Activated T-cell treated with anti-CD3 and anti-CD28 coated beads for 1 hour (primary cell): ENCODE measurements at places on chromosomes 13 and 19.

DNA sequence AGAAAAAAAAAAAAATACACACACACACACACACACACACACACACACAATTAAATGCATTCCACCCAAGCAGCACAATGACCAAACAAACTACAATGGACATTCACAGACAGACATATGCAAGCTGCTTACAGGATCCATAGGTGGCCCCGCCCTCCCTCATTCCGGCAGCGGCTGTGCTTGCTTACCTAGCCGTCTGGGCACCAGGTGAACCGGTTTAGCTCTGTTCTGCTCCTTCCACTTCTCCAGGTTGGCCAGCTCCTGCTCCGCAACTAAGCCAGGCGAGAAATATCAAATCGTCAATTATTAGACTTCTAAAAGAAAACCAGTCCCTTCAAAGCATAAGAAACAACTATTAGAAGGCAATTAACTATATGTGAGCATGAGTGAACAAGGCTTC lies 23.1 kb downstream of the EPSTI1 start:
- DNase-seq: no peak

DNA sequence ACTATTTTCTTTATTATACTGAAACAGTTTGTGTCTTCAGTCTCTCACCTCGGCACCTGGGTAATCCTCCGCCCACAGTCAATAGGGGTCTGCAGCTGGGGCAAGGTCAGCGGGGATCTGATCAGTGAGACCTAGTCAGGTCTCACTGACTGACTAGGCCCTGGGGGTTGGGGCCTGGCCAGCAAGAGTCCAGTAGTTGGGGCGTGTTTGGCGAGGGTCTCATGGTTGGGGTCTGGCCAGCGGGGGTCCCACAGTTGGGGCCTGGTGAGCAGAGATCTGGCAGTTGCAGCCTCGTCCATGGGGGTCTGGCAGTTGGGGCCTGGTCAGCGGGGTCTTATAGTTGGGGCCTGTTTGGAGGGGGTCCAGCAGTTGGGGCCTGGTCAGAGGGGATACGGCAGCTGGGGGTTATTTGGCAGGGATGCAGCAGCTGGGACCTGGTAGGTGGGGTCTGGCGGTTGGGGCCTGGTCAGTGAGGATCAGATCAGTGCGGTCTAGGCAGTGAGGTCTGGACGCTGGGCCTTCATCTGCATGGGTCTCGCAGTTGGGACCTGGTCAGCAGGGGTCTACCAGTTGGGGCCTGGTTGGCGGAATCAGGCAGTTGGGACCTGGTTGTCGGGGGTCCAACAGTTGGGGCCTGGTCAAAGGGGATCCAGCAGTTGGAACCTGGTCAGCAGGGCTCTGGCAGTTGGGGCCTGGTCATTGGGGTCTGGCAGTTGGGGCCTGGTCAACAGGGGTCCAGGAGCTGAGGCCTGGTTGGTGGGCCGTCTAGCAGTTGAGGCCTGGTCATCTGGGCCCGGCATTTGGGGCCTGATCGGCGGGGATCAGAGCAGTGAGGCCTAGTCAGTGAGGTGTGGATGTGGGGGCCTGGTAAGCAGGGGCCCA lies 61.1 kb upstream of the TPM4 start:
- DNase-seq: no peak

DNA sequence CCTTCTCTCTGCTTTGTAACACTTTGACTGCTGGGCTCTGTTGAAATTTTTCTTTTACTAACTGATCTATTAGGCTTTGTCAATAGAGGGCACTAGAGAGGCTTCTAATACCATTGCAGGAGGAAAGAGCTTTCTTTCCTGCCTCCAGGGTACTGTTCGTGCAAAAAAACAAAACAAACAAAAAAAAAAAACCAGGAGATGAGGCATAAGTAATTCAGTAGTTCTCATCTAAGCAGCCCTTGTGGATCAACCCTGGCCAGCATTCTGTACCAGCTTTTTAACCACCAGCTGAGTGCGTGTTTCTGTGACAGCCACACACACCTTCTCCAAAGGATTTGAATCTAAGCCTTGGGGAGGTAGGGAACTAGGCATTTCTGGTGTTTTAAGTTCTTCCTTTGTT lies 1707.6 kb upstream of the SLC10A2 start:
- DNase-seq: no peak

DNA sequence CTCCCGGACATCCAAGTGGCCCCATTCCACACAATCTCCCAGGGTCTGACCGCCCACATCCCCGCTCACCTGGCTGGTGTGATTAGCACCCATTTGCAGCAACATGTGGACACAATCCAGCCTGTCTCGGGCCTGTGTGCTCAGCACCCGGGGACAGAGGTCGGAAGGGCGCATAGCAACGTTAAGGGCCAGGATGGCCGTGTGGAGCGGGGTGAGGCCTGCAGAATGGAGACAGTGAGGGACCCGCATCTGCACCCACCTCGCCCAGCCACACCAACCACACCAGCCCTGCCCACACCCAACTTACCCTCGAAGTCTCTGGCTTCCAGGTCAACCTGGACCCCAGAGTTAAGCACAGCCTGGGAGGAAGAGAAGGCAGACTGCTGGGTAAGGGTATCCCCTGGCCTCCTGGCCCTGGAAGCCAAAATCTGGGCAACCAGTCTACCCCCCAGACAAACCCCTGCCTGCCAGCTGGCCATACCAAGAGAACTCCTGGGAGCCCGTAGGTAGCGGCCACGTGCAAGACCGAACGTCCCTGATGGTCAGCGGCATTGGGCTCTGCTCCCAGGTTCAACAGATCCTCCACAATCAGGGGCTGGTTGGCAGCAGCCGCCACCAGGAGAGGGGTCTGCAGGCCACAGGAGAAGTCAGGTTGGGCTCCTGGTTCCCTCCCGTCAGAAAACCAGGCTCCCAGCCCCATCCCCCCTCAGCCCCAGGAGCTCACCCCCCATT lies 4.3 kb downstream of the NFKBID start:
- no peak for DNase-seq

GRCh38 chr13:21616205-21616866 lies 12.4 kb upstream of the MICU2 start:
- DNase-seq: no peak

DNA sequence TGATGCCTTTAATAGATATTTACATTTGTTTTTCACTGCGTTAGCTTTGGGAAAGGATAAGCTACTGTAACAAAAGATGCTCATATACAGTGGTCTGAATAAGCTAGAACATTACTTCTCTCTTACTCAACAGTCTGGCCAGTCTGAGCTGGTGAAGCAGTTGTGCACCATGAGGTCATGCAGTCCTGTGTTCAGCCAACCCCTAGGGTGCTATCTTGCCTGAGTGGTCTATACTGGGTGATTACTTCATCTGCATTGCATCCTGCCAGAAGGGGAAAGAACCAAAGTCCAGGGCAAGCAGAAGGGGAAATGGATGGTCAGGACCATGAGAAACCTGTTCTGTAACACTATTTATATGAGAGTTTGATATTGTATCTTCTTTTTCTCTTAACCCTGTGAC lies 31.5 kb downstream of the ERCC5 start:
- no peak for DNase-seq

DNA sequence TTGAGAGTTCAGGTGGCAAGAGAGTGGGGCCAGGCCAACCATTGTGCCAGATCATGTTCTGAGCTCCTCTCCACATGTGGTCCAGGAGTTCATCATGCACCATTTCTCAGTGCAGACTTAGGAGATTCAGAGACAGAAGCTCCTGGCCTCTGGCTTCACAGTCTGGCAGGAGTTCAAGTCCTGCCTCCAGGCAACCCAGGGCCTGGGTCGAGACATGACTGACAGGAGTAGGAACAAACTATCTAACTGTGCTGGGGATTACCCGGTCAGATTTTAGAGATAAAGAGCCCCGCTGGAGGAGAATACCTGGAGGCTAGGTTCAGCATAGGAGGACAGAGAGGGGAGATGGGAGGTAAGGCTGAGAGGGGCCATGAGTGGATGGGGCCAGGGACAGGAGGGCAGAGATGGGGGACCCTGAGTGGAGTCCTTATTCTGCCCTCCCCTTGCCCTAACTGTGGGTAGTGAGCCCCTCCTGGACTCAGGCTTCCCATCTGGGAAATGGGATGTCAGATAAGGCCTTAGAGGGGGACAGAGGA lies 906 bp upstream of the CYP4F11 start:
- DNase-seq: no peak

DNA sequence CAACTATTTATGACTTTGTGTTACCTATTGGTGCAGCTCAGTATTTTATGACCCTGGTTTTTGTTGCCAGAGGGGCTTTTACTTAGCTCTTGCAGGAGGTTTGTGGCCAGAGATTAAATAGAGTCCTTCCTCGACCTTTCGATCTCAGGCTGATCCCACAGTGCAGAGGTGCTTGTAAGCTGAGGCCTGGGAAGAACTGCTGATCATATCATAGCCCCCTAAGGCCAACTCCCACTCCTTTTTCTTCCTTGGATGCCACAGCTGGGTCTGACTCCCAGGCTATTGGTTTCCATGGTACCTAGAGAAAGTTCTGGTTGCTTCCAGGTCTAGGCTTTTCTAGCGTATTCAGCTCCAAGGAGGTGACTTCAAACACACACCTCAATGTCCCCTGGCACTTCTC lies 324.9 kb downstream of the FOXO1 start:
- no peak for DNase-seq

DNA sequence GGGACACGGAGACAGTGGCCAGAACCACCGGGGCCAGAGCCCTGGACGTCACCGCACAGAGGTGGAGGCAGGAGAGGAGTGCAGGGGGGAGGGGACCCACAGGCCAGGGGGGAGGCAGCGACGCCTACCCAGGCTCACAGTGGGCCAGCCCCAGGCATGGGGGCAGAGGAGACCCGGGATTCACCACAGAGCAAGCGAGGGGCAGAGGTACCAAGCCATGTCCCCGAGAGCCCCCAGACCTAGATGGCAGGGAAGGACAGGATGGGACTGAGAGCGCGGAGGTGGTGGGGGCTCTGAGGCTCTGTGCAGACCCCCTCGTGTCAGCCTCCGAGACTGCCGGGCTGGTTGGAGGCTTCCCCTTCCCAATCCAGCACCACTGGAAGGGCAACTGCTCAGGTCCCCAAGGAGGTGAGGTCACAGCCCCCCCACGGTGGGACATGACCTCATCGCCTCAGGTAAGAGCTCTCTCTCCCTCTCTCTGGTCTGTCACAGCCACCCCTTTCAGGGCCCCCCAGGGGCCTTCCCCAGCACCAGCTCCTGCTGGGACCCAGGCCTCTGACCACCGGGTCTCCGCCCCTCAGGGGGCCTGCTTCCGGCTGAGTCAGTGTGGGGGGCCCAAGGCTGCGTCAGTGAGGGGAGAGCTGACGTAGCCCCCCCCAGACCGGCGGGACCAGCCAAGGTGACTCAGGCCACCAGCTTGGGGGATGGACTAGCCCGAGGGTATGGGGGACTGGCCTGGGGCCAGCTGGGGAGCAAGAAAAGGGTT lies 2.2 kb upstream of the IL11 start:
- no peak for DNase-seq

- no peak for DNase-seq
Observed at GRCh38 chr13:101453784-101454201, 1.3 kb downstream of the ITGBL1 start.

GRCh38 chr13:101127741-101128353 lies 288.5 kb downstream of the NALCN start:
- DNase-seq: no peak

GRCh38 chr19:49057636-49058234 lies at the start of gene CGB7:
TSS of gene CGB7 (minus strand) at chr19:49057749. CDS start at chr19:49055375, 2,374 bp downstream.
- DNase-seq: peak; percentile 18

- no peak for DNase-seq
Observed at GRCh38 chr19:9151367-9151766, 11.2 kb downstream of the ZNF317 start.

DNA sequence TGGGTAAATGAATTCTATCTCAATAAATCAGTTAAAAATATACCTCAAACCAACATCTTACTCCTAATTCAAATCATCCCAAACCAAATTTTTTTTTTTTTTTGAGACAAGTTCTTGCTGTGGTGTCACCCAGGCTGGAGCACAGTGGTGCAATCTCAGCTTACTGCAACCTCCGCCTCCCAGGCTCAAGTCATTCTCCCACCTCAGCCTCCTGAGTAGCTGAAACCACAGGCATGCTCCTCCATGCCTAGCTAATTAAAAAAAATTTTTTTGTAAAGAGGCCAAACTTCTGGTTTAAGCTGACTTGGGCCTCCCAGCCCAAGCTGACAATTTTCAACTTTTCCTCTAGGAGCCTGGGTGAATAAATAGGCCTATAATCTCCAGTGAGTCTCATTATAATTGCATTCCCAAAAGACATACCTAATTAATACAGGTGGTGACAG lies 22.1 kb upstream of the OLFM2 start:
- DNase-seq: no peak

GRCh38 chr19:55032170-55032800 lies 5.8 kb downstream of the GP6 start:
- DNase-seq: no peak

GRCh38 chr13:57627663-57628062 lies 3.9 kb upstream of the PCDH17 start:
- DNase-seq: no peak

DNA sequence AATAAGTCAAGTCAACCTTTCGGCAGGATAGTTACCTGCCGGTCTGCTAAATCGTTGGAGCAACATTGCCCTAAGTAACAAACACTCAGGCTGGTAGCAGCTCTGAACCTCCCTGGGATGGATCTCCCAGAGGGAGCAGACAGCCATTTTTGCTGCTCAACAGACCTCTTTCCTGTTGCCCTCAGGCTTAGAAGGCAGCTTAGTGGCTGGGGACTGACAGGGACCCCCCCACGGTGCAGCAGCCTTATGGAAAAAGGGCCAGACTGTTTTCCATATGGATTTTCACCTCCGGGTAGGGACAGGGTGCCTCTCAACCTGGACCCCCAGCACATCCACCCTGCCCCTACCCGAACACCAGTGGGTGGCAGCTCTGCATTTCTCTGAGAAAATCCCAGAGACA lies 49.7 kb downstream of the UBL3 start:
- no peak for DNase-seq

DNA sequence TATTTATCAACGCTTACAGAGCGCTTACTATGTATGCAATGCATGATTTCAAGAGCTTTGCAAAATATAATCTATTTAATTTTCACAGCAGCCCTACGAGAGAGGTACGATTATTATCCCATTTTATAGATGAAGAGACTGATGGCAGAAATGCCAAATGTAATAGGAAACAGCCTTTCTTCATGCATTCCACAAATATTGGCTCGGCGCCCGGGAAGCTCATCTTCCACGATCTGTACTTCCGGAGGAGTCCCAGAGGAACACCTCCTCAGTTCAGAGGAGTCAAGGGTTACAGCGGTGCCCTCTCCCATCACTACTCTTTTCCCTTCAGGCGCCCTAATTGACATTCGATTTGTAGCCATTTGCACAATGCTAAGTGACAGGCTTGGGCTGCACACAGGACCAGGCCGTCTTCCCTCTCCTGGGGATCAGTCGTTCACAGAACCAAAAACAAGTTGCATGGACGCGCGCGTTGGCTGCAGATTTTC lies 1.1 kb upstream of the ARHGAP35 start:
- no peak for DNase-seq

GRCh38 chr13:25602176-25602575 lies 230.4 kb downstream of the ATP8A2 start:
- no peak for DNase-seq
